NT2/D1 (cell line): ENCODE measurements at places on chromosomes 3 and 15.

DNA sequence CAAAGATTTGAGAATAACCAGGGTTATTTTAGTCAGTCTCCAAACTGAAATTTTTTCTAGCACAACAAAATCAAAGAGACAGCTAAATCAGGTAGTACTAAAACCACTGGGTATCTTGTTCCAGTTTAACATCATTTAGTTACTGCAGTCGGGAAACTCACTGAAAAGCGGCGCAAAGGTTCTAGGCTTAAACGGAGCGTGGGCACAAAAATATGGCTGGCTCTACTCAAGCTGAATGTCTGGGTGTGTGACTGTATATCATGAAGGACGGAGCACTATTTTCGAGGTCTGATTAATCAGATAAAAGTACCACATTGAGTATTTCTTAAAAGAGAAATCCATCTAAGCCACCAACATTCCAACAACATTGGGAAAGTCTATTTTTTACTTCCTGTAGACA is 152.1 kb downstream of the TBL1XR1 start:
- no peak for DNase-seq

DNA sequence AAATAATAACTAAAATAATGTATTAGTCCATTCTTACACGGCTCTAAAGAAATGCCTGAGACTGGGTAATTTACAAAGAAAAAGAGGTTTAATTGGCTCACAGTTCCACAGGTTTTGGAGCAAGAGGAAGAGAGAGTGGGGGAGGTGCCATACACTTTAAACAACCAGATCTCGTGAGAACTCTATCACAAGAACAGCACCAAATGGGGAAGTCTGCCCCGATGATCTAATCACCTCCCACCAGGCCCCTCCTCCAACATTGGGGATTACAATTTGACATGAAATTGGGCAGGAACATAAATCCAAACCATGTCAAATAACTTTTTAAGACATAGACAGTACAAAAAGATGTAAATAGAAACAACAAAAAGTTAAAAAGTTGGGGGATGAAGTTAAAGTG is 63.2 kb downstream of the ILDR1 start:
- no peak for DNase-seq

DNA sequence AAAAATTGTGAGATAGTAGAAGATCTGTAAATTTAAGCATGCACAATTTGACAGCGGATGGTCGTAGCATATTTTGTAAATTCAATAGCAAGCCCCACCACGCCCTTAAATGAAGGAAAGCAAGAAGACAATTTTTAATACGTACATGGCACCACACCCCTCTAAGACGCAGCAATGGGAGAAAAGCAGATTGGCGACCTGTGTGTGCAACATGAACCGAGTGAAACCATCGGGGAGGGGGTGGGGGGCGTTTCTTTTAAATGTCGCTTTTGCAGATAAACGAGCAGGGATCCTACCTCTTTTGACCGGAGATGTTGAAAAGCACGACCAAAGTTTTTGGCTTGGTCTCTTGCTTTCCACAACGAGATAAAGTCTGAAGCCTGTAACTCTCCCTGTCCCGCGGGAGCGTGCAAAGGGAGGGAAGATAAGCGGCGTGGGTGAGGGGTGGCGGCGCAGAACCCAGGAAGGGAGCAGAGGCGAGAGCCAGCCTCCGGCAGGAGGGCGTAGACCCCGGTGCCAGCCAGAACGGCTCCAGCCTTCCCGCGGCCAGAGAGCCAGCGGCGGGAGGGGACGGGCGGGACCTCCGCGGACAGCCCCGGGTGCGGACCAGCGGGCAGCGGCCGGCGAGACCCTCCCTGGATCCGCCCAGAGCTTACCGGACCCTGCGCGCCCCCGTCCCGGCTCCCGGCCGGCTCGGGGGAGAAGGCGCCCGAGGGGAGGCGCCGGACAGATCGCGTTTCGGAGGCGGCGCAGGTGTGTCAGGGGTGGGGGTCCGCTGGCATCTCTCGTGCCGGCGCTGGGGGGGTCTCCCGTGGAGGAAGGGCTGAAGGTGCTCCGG is at the start of gene CHL1:
TSS of gene CHL1 (plus strand) at position 453 of the 838 bp plus-strand sequence. CDS start 123,014 bp downstream, outside the sequence.
- no peak for DNase-seq

DNA sequence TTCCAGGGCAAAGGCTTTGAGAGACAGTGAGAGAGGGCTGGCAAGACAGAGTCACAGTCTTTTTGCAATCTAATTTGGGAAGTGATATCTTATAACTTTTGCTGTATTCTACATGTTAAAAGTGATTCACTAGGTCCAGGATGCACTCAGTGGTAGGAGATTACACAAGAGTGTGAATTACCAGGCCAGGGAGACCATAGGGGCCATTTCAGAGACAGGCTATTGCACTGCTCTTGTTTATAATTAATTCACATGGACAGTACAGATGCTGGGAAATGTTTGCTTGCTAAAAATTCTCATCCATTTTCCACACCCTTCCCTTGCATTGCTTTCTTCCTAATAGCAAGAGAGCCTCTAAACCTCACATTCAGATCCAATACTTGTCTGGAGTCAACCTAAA is 22.6 kb upstream of the POMGNT2 start:
- DNase-seq, result no peak

DNA sequence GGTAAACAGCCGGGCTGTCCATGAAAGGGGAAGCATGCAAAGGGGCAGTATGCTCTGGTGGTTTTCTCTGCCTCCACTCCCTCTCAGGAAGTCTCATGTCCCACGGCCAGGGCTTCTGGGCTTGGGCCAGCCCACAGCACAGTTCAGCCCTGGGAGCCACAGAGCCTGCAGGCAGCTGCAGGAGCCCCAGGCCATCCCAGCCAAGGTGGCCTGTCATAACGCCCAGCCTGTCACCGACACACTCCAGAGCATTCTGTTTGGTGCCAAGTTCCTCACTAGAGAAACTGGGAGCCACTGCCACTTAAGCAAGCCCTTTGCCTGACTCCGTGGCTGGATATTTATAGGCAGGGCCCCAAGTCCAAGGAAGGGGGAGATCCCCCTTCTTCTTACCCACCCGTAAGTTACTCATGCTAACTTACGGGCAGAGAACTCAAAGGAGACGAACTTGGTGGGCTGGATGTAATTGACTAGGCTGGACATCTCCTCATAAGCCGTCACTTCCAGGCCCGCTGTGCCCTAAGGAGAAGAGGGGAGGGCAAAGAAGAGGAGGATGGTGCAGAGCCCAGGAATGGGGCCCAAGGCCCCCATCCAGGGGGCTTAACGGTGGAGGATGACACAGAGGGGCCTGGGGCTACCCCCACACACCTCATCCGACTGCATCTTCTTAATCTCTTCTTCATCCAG is 11.7 kb downstream of the PLCB2 start:
- no peak for DNase-seq

DNA sequence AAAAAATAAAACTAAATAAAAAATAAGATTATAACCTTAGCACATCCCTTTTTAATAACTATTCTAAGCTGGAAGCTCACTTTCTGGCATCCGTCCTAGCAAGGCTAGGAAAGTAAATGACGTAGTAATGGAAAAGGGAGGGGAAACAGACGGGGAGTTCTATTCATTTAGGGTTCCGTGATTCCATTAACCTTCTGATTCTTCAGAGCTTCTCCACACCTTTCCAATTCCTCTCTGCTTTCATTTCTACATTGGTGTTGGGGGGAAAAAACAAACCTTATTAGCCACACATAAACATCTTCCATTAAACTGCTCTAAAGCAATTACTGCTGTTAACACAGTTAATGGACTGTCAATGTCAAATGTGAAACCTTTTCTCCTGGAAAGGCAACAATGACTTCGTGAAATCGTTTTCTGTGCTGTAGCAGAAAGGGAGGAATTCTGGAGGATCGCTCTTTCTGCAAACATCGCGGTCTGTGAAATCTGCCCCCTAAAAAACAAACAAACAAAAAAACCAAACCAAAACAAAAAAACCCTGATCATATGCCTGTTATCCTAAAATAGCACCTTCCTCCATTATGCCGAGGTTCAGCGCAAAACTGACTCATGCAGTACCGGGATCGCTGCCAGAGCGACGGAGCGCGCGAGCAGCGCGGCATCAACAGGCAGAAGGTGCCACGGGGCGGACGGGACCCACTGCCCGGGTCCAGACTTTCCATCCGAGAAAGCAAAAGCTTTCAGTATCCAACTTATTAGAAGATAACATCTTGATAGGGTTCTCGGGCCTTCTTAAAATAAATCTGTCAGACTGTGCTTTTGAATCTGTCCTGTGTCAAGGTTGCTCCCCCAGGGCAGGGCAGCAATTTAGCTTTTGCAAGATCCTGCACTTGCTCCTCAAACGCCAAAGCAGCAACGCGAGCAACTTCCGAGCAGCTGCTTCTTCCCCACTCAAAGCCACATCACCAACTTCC is 156.2 kb downstream of the FGF12 start:
- DNase-seq, result no peak

DNA sequence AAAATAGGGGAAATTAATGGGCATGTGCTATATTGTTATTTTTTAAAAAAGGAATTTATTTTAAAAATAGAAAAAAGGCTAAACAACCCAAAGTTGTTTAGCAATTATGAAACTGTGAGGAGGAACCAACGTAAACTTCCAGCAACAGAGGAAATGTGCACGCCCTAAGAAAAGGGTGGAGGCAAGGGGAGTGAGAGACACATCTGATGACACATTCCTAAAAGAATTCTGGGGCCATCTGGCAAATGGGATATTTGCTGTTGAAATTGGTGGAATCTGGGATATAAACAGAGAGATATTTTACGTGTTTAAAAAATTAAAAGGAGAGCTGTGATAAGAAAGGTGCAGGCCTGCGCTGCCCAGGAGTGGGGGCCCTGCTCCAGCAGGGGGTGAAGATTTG is 50.8 kb upstream of the MUC13 start:
- DNase-seq, result no peak

DNA sequence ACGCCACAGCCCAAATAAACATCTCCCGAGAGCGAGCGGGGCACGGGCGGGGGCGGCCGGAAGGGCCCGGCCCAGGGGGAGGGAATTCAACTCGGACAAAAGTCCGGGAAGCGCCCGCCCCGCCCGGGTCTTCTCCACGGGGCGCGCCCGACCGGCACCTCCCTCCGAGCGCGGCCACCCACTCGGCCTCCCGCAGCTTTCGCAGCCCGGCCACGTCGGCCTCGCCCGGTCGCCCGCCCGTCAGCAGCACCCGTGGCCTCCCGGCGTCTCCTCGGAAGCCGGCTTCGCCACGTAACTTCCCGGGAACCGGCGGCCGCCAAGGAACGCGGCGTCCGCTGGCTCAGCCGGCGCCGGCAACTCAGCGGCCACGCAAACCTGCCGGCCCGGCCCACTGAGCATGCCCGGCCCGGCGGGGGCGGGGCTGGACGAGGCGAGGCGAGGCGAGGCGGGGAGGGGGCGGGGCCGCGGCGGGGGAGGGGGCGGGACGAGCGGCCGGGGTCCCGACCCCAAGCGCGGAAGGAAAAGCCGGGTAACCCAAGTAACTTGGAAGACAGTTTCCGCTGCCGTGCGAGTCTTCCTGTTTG is at the start of gene TJP1:
TSS of gene TJP1 (minus strand) at position 369 of the 584 bp plus-strand sequence. CDS start 440 bp downstream, outside the sequence.
- peak; percentile 36 for DNase-seq

GRCh38 chr3:189449084-189449483 is 182.1 kb upstream of the TP63 start:
- DNase-seq, result no peak

- DNase-seq, result no peak
Observed at GRCh38 chr3:43892526-43892925, 201.8 kb downstream of the ABHD5 start.

DNA sequence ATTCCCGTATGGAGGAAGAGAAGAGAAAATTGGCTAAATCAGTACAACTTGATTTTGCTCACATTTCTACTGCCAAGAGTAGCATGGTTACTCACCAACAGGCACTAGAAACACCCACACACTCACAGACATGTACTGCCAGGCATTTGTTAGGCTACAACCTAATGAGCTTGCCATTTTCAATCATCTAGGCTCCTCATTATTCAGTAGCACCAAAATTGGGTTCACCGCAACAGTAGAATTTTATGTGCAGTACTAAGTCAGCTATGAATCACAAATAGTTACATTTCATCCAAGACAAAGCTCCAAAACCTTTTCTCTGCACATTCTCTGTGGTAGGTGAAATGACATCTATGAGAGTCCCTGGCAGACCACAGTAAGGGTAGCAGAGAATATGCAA is 15.0 kb upstream of the THUMPD3 start:
- DNase-seq, result no peak

DNA sequence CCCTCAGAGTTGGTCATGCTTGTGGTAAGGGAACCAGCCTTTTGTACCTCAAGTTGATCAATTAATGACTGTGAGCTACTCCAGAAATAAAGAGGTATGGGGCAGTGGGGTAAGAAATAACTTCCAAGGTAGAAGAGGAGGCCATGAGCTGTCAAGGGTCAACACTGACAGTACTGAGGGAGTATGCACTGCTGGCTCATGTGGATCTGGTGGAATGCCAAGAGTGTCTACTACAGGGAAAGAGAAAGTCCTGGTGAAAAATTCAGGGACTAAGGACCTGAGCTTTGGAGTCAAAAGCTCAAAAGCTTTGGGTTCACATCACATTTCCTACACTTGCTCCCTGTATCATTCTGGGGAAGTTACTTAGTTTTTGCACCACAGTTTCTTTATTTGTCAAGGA is 154.9 kb downstream of the SEMA6D start:
- no peak for DNase-seq

DNA sequence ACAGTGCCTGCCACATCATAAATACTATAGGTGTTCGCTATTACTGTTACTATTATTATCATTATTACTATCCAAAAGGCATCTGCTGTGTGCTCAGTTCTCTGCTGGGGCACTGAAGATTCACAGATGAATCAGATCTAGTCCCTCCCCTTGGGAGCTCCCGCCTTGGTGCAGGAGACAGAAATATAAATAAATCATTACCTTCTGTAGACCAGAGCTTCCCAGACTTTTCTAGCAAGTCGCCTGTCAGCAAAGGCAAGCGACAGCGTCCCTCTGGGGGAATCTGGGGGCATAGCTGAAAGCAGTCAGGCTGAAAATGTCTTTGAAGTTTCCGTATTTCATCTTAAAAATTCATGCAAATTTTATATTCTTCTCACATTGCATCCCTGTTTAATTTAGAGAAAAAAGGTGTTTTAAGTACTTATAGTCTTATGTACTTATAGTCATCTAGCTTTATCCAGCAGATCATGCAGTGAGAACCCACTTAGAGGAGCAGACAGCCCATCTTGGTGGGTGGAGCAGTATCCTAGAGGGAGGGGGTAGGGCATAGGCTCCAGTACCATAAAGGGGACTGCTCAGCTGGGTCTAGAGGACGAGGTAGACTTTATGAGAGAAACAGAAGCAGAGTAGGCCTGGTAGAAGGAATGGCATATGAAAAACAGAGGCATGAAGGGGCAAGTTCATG is 10.4 kb upstream of the BRPF1 start:
- no peak for DNase-seq
